ENCODE measurements at places on chromosomes 7 and 10.

DNA sequence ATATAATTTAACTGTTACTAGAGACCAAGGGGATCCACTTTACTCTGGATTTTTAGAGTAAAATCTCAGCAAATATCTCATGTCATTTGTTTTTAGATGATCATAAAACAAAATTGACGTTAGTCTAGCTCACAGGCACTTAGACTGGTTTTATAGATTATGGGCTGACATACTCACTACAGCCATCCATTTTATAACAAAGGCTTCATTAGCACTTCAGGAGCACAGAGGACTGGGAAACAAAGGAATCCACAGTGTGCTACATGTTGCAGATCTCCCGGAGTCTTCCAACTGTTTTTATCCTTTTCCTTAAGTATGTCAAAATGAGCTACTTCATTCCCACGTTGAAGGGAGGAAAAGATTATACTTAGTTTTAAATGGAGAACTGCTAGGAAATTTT is 15.9 kb upstream of the SCRN1 start:
- DNase-seq, result no peak

GRCh38 chr7:45459476-45459875 is 114.7 kb upstream of the ADCY1 start:
- no peak for DNase-seq

GRCh38 chr7:139702313-139702731 is 75.5 kb downstream of the HIPK2 start:
- no peak for DNase-seq

DNA sequence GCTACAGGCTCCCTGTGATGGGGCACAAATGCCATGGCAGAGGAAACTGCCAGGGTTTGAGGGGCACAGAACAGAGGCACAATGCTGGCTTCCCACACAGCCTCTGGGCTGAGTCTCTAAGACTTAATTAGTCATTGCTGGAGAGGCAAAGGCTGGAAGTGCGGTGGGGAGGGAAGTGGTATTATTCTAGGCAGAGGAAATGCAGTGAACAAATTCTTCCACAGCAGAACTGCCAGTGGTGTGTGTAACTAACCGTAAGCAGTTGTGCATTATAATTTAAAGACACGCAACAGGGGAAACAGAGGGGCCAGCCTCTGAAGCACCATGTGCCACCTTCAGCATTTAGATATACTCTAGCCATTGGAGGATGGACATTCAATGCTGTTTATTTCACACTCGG is 12.8 kb downstream of the ICA1 start:
- no peak for DNase-seq

- no peak for DNase-seq
Measured at GRCh38 chr10:1150638-1150955, 94.4 kb downstream of the WDR37 start.

- DNase-seq, result no peak
Measured at GRCh38 chr7:107627002-107627401, 33.6 kb upstream of the SLC26A4 start.

- no peak for DNase-seq
Measured at GRCh38 chr7:47497367-47498096, 84.4 kb downstream of the TNS3 start.

DNA sequence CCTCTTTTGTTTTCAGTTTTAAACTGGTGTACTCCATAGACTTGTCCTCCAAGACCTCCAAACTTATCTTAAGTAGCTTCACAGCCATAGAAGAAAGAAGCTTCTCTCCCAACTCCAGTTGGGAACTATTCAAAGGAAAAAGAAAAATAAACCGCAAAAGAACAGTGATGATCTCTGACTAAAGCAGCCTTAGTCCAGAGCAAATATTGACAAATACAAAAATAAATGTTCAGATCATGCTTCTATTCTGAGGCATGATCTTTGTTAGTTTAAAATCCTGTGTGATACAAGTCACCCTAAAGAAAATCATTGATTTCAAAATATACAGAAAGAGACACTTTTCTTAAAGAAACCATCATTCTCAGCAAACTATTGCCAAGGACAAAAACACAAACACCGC is 373.0 kb upstream of the SMIM30 start:
- no peak for DNase-seq

- no peak for DNase-seq
Measured at GRCh38 chr10:71684356-71685173, 35.0 kb downstream of the C10orf105 start.

DNA sequence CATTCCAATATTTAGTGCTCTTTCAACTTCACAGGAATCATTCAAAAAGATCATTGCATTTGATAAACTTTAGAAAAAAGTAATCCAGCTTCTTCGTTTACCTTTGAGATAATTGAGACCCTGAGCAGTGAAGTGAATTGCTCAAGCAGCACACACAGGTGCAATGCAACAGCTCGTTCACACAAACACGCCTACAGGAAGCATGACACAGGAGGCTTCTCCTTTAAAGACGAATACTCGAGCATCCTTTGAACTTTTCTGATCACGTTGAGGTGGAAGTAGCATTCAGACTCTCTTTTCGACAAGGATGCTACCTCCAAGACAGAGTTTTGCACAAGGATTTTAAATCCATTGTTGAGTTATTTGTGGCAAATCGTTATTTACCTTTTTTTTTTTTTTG is 18.0 kb upstream of the RSU1 start:
- DNase-seq, result no peak

DNA sequence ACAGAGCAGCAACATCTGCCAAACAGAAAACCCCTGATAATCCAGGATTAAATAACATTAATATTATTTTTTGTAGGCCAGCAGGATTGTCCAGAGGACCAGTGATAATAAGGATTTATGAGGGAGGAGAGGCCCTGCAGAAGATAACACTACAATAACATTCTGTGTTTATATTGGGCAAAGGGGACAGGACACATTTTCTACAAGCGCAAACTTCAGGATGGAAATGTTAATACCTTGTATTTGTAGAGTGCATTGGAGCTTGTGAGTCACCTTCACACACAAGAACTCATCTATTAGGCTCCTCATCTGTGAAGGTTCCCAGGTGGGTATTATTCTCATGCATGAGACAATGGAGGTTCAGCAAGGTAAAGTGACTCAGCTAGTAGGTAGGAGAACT is 51.0 kb downstream of the BAMBI start:
- DNase-seq, result no peak

DNA sequence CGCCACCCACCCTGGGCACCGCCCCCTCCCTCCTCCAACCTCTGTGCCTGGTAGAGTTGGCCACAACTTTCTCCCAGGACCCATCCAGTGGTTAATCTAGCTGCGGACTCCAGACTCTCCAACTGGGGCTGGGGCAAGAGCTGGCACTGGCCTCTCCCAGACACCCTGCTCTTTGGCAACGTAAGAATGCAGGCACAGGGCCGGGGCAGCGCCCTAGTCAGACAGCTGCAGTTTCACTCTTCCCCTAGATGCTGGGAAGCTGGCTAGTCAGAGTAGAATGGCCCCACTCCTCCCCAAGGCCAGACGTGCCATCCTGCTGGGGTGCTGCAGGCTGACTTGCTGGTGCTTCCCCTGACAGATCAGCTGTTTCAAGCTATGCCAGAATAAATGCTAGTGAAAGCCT is 22.1 kb downstream of the HSPA12A start:
- no peak for DNase-seq

- DNase-seq, result no peak
Measured at GRCh38 chr7:42902331-42902730, 9.5 kb downstream of the C7orf25 start.

Measured in stimulated activated CD8-positive, alpha-beta memory T cell treated with anti-CD3 and anti-CD28 coated beads, Interleukin-2, amount 100 ng/mL, for 1 hour (primary cell).